ENCODE measurements at places on chromosomes 2 and 18.

- no peak for DNase-seq
Observed at GRCh38 chr2:8408560-8409460, 273.0 kb upstream of the ID2 start.

DNA sequence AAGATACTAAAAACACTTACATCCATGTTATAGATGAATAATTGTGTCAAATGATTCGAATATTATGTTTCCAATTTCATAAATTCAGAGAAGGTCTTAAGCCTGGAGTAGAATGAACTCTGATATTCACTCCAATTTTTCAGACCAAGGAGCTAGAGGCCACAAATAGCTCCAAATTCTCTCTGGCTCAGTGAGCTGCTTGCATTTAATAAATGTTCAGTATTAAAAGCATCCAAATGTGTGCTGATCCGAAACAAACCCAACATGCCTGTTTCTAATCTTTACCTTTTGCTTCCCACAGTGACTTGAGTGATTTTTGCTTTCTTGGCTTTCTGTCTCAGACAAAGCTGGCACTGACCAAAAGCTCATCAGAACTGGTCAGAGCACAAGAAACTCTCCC, 291.4 kb downstream of the CCDC85A start:
- peak; percentile 45 for DNase-seq

DNA sequence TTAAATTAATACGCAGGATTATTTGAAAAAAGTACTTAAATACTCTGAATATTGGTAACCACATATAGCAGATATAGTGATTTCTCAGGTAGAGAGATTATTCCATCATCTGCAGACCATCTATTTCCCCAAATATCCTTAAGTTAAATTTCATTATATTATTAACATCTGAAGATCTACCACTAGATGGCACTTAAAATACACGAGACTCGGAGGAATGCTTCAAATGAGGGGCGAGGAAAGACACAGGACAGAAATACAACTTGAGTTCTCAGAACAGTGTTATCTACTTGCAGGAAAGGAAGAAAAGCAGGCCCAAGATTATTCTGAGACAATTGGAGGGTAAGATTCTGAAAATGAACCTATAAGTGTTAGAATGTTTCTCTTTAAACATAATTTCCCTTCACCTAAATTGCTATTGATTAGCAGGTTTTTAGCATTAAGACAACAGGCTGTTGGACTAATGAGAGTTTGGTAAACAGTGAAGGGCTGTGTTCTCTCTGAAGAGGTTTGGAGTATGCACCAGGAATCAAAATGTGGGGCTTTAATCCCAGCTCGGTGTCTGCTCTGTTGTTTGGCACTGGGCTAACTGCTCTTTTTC, 76.9 kb upstream of the GCFC2 start:
- DNase-seq, result peak; percentile 14

DNA sequence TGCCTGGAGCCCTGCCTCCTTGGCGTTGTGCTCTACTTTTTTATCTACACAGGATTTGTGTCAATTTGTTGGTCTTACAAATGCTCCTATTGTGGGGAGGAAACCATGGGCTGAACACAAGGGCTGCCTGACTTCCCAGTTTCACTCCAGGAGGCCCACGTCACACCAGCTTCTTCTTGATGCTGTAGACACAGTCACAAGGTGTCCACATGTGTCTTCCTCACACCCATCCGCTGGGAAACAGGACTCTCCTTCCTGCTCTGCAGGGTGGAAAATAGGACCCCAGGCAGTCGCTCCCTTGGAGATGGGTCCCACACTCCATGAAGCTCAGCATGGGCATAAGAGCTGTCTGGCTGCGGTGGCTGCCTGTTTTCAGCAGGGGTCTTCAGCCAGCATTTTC, 468.2 kb downstream of the EPHA4 start:
- no peak for DNase-seq

DNA sequence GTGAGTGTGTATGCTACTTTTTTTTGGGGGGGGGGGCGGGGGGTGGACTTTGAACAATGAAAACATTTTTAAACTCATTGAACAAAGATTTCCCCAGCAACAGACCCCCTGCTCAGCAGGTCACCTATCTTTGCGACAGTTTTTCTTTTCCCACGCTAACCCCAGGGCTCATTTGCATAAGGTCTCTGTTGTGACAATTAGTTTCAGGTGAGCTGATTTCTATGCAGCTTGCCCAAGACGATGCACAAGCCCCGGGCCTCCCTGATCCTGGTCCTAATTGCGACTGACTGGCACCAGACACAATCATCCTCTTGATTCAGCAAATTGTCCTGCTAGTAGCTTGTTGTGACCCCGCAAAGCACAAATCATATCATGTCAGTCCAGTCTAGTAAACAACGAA, 40.3 kb downstream of the ZEB2 start:
- DNase-seq, result no peak

GRCh38 chr2:195861821-195862220, 204.8 kb downstream of the SLC39A10 start:
- no peak for DNase-seq

Data from G401 (cell line).